LHCN-M2 (cell line): ENCODE measurements at places on chromosomes 4 and X. TPM values are rescaled to one million over a fixed set of nuclear protein-coding genes. Genes with fewer than 3 reads are reported as not detected.

CYBB gene
- total RNA-seq = under 0.01 TPM in 1 of 2 replicates, not detected in the other

DNA sequence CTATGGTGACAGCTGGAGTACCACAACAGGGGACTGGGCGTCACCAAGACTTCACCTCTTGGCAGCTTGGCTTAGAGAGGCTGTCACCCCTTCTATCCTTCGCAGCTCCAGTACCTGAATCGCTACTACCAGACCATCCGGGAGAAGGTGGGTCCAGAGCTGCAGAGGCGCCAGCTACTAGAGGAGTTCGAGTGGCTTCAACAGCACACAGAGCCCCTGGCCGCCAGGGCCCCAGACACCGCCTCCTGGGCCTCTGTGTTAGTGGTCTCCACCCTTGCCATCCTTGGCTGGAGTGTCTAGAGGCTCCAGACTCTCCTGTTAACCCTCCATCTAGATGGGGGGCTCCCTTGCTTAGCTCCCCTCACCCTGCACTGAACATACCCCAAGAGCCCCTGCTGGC is 11.6 kb upstream of the SASH3 start:
- DNase-seq = no peak

EREG gene
- 2.9 and 4.1 TPM in 2 replicates for total RNA-seq

DNA sequence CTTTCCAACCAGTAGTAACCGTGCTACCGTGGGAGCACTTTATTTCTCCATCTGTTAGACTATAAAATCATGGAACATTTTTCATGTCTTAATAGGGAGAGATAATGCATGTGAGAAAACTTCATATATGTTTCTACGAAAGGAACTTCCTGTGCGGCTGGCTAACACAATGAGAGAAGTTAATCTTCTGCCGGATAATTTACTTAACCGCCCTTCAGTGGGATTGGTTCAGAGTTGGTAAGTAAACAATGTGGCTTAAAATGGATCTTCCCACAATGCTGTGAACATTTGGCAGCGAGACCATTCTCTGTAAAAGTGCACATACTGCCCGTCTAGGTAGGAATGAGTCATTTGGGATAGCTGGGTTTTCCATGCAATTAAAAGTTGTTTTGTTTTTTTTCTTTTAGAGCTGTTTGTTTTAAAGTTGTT is 29.6 kb downstream of the PDK3 start:
- peak; percentile 55 for DNase-seq

DNA sequence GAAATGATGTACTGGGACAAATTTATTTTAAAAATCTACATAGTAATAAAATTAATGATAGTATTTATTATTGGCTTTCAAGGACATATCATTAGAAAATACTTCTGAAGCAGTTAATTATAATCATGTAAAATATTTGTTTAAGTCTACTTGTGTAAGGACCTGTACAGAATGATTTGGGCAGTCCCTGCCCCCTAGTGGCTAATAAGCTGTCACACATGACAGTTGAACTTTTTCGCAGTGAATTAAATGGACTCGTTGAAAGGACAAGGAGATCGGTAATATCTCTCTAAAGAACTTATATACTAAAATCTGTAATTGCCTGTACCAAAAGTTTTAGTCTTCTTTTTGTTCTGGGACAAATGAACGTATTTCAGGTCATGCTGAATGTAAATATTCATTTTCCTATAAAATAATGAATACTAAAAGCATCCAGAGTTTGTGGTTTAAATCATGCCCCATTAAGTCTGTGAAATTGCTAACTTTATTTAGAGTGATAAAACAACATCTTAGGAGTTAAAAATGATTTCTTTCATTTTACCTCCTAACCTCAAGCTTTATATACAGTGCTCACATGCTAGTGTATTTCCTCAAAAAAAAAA is 13.6 kb downstream of the EXOC1 start:
- peak; percentile 74 for DNase-seq

XAGE1A gene
- total RNA-seq = not detected in 2 replicates

DNA sequence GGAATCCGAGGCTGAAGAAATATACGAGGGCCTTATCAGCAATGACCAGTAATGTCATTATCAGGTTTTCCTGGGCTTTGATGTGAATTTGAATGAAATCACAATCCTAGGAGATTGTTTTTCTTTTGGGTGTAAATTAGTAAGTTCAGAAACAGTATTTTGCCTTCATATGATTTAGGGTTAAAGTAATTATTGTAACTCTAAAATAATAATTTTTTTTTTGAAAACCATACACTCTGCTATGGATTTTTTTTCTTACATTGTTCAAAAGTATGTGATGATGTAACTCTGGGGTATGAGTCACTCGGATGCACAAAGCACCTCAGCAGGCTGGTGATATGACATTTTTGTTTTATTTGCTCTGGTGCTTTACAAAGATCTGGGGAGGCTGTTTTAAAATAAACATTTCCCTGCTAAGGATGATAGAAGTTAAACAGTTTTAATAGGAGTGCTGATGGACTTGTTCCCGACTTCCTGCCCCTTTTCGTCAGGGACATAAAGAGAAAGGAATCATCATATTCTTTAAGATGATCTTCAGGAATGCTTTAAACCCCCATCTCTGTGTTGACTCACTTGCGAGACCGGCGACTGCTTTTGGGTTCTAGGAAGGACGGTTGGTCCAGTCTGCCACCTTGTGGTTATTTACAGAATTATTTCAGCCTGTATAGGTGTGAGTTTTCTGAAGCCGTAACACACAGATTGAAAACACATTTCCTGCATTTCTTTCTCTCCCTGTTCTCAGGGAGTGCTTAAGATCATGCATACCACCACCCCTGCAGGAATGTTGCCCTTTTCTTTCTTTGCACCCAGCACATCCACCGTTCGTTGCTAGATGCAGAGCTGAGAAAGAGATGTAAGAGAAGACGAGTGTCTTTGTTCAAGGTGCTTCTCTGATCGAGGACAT is 72.5 kb downstream of the RAPGEF2 start:
- peak; percentile 83 for DNase-seq
